ENCODE measurements at places on chromosomes 1 and 21.

DNA sequence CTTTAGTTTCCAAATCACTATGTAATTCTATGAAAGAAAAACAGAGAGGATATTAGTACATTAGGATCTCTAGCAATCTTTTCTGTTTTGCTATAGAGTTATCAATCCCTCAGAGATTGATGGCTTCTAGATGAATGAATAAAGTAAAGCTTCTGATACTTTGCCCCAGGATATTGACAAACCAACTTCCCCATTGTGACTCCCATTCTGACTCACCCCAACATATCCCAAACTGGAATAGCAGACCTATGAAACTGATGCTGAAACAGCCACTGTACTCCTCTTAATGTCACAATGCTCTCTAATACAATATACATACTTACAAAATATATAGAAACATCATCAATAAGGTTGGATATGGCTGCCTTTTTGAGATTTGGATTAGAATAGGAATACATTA is 442.1 kb upstream of the NR5A2 start:
- DNase-seq, result no peak

- no peak for DNase-seq
Measured at GRCh38 chr1:104315823-104316222, 566.1 kb downstream of the AMY1C start.

GRCh38 chr1:11697188-11697892 is 5.8 kb downstream of the DRAXIN start:
- no peak for DNase-seq

GRCh38 chr21:42063571-42064521 is 7.3 kb upstream of the UMODL1 start:
- DNase-seq, result peak; percentile 40

DNA sequence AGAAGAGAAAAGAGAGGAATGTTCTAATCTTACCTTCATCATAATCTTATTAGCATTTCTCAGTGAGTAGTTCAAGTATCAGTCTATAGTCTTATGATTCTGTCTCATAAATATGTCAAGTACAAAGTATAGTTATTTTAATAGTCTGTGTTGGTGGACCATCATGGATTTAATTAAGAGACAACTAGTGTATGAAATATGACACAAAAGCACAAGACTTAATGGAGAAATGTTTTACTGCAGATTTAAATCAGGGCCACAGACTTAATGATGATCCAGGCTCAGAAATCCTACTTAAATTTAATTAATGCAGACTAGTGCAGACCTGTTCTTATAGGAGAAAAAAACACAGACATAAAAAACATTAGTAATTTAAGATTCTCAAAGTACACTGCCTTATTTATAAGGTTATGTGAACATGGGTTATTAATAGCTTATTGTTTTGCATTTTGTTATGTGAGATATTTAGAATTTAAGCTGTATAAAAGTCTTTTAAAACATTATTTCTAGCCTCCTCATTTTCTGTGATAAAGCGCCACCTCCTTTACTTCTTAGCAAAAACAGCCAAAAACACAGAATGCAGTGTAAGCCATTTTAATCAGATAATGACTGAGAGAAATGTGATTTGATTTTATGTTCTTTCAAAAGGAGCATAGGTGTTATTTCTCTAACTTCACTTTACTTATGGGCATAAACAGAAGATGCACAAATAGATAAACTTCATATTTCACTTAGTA is 255.0 kb upstream of the SNX7 start:
- no peak for DNase-seq

DNA sequence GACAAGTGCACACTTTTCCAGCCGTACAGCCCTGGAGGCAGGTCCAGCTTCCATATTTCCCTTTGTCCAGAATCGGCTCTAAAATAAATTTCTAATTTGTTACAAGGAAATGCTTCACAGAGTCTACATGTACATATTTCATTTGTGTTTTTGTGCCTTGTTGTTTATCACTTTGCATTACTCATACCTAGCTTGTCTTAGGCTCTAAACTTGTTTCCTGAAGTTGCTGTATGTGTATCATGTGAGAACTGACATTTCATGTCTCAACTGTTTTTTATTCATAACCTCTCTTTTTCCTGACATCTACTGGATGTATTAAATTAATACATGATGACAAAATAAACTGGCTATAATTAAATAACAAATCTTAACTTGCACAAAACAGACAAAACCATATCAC is 7.5 kb downstream of the CYYR1 start:
- DNase-seq, result no peak

- no peak for DNase-seq
Measured at GRCh38 chr1:174572771-174573170, 125.0 kb downstream of the GPR52 start.

DNA sequence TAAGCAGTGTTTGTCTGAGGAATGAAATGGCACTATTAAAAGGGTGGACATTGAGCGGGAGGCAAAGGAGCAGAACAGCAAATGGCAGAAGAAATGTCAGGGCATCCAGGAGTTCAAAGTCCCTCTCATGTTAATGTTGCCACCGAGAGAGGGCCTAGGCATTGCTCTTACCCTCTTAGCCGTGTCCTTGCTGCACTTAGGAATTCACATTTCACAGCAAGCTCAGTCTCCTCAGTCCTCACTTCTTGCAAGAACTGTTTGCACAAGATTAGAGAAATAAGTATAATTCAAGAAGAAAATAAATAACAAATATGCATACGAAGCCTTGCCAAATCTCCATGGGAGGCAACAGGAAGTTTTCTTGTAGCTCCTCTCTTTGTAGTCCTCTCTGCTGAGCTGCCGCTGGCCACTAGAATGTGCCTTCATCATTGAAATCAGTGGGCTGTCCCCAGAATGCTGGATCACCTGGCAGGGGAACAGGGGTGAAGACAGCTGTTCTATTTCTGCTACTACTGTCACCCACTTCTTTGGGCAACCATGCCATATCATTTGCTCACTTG is 205.8 kb downstream of the ZNF326 start:
- no peak for DNase-seq

- DNase-seq, result no peak
Measured at GRCh38 chr1:39877980-39878956, 5.0 kb downstream of the TRIT1 start.

DNA sequence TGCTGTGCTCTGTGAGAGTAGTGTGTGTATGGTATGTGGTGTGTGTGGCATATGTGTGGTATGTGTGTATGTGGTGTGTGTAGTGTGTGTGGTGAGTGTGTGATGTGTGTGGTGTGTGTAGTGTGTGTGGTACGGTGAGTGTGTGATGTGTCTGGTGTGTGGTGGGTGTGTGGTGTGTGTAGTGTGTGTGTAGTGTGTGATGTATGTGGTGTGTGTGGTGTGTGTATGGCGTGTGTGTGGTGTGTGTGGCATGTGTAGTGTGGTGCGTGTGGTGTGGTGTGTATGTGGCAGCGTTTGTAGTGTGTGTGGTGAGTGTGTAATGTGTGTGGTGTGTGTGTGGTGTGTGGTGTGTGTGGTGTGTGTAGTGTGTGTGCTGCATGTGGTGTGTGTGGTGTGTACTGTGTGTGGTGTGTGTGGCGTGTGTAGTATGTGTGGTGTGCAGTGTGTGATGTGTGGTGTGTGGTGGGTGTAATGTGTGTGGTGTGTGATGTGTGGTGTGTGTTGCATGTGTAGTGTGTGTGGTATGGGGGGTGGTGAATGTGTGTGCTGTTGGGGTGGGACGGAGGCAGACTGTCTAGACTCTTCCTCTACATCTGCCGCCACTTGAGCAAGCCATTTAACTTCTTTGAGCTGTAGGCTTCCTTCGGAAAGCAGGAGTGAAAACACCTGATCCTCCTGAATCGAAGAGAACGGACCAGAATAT is 33.5 kb downstream of the GPA33 start:
- DNase-seq, result no peak

DNA sequence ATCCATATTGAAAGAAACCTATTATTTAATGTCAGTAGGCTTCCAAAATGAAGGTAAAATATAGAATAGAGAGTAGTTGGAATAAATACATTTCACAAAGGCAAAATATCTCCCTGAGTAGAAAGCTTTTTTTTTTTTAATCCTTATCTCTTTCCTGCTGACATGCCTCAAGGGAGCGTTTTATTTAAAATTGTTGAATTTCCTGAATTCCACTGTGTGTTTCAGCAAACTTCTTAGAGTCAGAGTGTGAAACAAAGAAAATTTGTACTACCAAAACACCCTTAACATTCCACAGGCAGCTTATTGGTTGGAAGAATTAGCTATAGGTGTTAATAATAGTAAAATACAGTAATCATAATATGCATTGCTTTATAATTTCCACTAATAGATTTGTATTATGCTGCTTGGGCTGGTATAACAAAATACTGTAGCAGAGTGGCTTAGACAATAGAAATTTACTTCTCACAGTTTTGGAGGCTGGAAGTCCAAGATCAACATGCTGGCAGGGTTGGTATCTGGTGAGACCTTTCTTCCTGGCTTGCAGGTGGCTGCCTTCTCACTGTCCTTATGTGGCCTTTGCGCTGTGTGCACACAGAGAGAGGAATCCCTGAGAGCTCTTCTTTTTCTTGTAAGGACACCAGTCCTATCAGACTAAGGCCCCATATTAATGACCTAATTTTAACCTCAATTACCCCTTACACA is 468.4 kb upstream of the C1orf87 start:
- DNase-seq, result no peak

Measured in activated CD8-positive, alpha-beta memory T cell treated with anti-CD3 and anti-CD28 coated beads for 4 hours (primary cell).